ENCODE measurements at places on chromosomes 5 and 9.
A peak's percentile ranks its signal among the peaks of the same experiment; 100 is the strongest.

- DNase-seq, result no peak
These were observed 11.8 kb downstream of the ADAMTSL1 start for GRCh38 chr9:18485714-18486113.

DNA sequence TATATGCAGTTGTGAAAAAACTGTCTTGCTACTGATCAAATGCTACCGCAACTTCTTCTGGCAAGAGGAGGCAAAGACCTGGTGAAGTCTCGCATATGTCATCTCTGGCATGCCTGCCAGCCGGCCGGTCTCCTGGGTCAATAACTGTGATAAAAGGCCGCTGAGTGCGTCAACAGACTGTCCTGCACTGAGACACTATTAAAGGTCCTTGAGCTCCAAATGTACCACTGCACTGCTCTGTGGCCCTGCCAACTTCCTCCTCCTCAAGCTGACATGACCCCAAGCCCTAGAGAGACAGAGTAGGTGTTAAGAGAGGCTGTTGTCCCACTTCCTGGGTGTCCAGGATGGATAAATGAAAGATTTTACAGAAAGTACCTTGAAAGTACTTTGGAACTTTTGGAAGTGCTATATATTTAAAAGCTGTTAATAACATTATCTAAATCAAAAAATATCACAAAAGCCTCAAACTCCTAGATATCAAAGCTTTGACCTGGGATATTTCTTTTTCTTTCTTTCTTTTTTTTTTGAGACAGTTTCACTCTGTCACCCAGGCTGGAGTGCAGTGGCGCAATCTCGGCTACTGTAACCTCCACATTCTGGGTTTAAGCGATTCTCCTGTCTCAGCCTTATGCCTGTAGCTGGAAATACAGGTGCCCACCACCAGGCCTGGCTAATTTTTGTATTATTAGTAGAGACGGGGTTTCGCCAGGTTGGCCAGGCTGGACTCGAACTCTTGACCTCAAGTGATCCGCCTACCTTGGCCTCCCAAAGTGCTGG lies 31.5 kb downstream of the RAPGEF1 start:
- no peak for DNase-seq

- no peak for DNase-seq
These were observed 87.2 kb downstream of the ARHGAP26 start for GRCh38 chr5:142857405-142857804.

GRCh38 chr5:102855681-102856388 lies 100.7 kb downstream of the PAM start:
- DNase-seq, result no peak

DNA sequence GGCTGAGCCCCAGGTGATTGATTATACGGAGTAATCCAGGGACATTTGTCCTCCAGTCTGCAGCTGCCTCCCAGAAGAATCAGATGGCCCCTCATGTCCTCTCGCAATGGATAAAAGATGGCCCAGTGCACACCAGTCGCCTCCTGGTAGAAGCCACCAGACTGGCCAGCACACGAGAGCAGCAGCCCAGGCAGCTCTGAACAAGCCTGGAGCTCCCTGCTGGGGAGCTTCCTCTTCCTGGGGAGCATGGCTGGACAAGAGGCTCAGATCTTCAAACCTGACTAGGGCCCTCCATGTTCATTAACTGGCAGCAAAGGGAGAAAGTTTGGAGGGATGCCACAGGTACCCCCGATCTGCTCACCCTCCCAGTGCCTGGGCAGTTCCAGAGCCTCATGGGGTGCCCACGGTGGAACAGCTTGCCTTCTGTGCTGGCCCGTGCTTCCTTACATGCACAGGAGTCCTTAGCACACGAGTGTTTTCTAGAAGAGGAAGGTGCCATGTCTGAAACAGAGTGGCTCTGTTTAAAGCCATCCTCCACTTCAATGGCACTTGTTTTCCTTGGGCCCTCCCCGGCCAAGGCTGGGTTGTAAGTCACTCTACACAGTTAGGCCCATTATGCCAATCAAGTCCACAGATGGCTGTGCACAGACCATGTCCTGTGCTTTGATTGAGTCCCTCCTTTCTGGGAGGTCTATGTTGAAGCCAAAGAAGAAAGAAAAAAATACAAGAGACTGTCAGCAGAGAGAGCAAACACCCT lies 75.6 kb downstream of the PRRT1B start:
- DNase-seq, result no peak

DNA sequence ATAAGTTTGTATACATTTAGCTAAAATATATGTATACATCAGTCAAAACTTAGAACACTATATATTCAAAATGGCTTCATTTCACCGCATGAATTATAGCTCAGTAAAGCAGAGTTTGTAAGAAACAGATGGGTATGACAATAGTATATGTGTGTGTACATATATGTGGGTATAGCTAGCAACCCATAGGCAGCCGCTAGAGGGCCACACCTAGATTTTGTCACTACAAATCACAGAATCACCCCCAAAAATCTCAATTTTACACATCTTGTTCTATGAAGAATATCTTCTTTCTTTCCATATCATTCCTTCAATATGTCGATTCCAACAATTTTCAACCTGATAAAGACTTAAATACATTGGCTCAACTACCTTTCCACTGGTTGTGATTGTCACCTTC lies 357.8 kb upstream of the CCNG1 start:
- no peak for DNase-seq

GRCh38 chr5:150787656-150788055 lies 9.1 kb downstream of the SMIM3 start:
- DNase-seq, result no peak

DNA sequence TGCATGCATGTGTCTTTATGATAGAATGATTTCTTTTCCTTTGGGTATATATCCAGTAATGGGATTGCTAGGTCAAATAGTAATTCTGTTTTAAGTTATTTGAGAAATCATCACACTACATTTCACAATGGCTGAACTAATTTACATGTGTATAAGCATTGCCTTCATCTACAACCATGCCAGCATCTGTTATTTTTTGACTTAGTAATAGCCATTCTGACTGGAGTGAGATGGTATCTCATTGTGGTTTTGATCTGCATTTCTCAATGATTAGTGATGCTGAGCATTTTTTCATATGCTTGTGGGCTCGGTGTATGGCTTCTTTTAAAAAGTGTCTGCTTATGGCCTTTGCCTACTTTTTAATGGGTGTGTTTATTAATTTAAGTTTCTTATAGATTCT lies 102.3 kb upstream of the CCDC112 start:
- DNase-seq, result no peak

DNA sequence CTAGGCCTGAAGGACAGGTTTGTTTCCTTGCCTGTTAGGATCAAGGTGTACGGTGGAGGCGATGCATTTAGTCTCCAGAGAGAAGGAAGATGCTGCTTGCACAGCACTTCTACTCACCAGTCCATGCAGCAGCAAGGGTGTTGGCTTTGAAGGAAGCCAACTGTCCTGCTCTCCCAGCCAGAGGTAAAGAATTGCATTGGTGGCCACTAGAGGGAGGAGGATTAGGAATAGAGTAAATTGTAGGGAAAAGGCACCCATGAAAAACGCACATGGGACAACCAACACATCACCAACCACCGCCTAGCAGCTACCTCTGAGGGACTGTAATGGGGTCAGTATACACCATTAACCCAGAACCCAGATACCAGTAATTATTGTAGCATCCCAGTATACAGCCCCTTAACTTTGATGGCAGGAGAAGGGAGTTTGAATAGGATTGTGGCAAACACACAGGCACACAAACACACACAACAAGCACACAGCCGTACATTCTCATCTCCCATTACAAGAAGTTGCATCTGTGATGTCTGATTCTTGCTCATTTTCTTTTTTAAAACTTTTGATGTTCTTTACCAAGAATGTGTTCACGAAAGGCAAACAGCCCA lies 267.7 kb downstream of the ADAMTS6 start:
- DNase-seq, result no peak

- no peak for DNase-seq
These were observed 779.9 kb upstream of the ACO1 start for GRCh38 chr9:31604531-31604930.

GRCh38 chr5:124492444-124493224 lies 253.8 kb downstream of the ZNF608 start:
- no peak for DNase-seq

DNA sequence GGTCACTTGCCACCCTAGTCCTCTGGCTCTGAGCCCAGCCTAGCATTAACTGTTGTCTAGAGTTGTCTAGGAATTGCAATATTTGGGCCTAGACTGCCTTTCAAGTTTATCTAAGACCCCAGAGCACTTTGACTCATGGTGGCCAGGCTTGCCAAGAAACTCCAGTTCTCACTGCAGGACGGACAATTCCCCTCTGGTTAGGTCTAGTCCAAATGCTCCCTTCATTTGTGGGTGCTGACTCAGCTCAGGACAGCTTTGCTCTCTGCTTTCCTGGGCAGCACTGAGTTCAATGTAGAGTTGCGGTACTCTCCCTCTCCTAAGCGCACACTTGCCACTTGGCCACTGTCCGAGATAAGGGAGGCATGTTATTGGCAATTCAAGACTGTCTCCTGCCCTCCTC lies 619.4 kb downstream of the TLE1 start:
- no peak for DNase-seq

- no peak for DNase-seq
These were observed 404.6 kb downstream of the GADD45G start for GRCh38 chr9:90009447-90009846.

DNA sequence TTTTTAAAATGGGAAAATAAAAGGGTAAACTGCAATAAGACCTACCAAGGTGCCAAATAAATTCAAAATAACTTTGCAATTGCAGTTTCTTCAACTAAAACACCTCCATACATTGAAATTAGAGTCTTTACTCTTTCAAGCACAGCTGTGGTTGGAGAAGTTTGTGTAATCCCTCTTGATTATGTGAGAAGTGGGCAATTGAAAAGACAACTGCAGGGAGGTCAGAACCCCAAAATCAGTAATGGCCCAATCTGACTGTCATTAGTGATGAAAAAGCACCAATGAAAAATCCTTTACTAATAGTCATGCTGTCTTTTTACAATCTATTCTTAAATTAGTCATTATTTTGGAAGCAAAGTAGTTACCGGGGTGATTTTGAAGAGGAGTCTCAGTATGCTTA lies 116.7 kb upstream of the RGMB start:
- no peak for DNase-seq

DNA sequence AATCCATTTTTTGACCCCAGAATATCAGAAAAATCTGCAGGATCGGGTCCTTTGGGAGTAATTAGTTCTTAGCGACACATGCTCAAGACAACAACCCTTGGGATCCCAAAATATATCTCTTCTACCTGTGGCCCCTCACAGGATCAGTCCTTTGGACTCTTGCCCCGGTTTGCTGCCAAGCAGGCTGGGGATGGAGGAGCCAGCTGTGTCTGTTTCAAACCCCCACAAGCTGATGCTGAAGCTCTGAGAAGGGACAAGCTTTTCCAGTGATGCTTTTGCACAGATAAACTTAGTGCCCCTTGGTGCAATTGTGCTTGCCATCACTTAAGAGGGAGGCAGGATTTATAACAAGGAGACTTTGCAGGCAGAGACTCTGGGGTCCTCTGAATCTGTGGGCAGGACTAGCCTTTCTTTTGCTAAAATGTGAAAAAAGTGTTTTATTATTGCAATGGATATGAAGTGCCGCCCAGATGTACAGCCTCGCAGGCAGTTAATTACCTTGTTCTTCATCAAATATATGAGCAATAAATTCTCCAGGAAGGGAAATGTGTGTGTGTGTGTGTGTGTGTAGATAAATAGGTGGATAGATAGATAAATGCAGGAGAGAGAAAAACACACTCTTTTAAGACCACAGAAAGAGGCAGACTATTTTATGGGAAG lies 9.6 kb upstream of the LHX2 start:
- DNase-seq, result no peak

DNA sequence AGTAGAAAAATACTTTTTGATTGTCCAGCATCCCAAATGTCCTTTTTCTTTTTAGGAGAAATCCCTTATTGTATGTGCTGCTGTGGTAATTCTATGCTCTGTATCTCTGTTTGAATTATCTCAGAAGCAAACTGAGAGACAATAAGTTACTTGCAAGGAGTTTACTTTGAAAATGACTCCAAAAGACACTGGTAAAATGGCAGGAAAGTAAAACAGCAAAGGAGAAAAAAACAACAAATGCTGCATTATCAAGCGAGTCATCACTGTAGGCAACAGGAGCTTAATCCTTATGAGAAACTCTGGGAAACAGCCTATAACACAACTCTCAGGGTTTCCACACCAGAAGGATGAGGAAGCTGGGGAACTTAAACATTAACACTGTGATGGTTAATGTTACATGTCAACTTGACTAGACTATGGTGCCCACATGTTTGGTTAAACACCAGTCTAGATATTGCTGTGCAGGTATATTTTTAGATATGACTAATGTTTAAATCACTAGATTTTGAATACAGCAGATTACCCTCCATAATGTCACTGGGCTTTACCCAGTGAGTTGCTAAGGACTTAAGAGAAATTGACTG lies 92.6 kb upstream of the GAS1 start:
- DNase-seq, result no peak

GRCh38 chr9:7907551-7908337 lies 108.2 kb upstream of the DMAC1 start:
- DNase-seq, result no peak

GRCh38 chr5:115544043-115544435 lies 536 bp downstream of the FEM1C start:
- peak; percentile 55 for DNase-seq

DNA sequence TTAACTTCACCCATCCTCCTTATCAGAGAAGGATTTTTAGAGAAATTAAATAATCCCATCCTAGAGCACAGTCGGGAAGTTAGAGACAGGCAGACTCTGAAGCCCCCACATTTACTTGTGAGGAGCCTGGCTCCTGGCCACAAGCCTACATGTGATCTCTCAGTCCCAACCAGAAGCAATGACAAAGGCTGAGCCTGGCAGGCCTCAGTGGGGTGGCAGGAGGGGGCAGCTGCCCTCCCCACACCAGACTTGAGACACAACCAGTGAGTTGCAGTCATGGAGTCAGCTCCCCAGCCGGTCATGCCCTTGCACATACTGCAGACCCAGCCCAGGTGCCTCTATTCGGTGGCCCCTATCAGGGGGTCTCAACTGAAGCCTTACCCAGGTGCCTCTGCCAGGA lies 11.0 kb downstream of the NAIF1 start:
- DNase-seq, result no peak

GRCh38 chr9:132745756-132746709 lies 75.8 kb downstream of the GTF3C4 start:
- DNase-seq, result no peak

DNA sequence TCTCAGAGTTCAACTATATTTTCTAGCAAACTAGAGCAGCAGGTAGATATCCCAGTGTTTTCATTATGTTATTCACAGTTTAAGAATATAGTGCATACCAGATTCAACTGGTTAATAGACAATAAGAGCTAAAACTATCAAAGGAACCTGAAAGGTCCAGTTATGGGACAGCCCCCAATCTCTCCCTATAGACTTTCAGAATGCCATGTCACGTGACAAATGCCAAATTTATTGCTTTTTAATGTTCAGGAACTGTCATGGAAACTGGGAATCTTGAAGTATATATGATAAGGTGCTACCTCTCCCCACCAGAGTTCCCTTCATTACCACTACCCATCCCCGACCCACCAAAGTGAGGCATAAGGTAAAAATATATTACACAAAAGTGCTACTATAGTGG lies 629.0 kb upstream of the SEMA6A start:
- DNase-seq, result no peak

- no peak for DNase-seq
These were observed 558.5 kb upstream of the PTGER4 start for GRCh38 chr5:40121236-40121635.

Data from dermis microvascular lymphatic vessel endothelial cell (primary cell).